Stimulated activated CD4-positive, alpha-beta T cell treated with anti-CD3 and anti-CD28 coated beads, TNF-alpha, amount 100 ng/mL, for 24 hours (primary cell): ENCODE measurements at places on chromosomes 6 and 20.
A peak's percentile ranks its signal among the peaks of the same experiment; 100 is the strongest.

DNA sequence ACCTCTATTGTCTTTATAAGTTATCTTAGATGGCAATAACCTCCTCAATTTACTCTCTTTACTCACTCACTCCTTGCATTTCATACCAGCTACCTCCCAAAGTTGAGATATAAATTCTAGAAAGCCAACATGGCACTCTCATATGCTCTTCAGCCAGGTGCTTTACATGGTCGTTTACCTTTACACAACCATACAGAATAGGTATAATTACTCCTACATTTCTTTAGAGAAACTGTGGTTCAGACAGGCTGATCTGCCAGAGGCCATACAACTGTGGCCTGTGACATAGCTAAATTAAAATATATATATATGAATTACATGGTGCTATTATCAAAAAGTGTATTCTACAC, 45.7 kb downstream of the HBS1L start:
- no peak for DNase-seq

GRCh38 chr6:21149470-21149869, 444.1 kb upstream of the SOX4 start:
- DNase-seq = no peak

GRCh38 chr20:20456741-20457140, 88.8 kb downstream of the INSM1 start:
- DNase-seq = no peak

DNA sequence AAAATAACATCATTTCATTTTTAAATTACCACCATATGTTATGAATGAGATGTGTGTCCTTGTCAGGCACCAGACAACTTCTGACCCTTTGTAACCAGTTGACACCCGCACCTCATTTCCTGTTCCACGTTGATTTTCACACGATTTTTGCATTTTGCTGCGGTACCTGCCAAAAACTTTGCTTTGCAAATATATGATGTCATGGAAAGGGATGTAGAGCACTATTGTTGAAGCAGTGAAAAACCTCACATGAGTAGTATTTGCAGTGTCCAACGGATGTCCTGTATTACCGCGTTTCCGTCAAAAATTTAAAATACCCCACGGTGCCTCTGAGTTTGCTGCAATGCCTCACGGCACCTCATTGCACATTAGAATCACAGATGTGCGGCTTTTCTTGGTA, 115.6 kb downstream of the MTHFD1L start:
- DNase-seq = no peak

DNA sequence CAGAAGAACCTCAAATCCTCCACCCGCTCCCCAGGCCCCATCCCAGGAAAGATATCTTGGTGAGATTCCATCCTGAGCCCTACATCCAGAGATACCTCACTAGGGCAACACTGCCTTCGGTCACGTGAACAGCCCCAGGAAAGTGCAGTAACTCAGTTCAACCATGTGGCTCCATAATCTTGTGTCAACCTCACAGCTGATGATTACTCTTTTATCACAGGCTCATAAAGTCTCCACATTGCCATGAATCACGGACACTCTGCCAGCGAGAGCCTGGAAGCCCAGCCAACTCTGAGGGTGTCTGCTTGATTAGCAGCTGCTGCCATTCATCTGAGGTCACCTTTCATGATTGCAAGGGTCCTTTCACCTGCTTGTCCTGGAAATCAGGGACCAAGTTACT, 175.8 kb upstream of the LRFN2 start:
- no peak for DNase-seq

DNA sequence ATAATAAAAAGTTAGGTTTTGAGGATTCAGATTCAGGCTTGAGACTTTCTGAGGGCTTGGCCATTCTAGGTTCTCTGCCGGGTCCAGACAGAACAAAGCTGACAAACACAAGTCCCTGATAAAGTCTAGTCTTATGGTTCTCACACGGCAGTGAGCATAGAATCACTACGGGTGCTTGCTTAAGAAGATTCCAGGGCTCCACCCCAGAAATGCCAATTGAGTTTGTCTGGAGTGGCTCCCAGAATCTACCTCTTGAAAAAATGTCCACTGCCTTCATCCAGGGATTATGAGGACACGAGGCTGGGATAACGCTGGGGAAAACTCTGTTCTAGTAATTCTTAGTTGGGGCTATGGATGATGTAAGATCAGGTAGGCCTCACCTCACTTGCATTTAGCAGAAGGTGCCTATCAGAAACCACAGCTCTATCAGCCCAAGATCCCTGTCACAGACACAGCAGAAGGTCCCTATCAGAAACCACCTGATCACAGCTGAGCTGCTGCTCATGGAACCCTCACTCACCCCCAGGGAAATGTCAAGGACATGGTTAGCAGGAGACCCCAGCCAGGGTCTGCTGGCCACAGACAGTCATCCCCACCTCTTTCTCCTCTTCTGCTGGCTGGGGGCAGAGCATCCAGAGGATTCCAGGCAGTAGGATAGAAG, 52.3 kb downstream of the RAB44 start:
- DNase-seq = no peak

DNA sequence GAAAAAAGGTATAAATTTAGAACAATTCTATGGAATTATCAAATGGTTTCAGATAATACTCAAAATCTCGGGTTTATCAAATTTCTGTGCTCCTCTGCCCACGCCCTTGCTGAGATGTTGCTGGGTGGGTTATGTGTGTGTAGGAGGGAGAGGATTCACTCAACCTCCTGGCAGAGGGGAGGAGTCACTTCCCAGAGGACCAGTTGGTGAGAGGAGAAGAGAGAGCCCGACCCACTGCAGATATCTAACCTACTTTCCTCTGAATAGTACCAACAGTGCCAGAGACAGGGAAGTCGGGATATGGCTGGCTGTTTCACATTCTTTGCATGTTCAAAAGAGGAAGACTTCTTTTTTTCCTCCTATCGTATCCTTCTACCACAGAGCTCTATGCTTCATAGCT, 187.1 kb upstream of the MAN1A1 start:
- no peak for DNase-seq

GRCh38 chr6:69105288-69105687, 470.2 kb downstream of the ADGRB3 start:
- DNase-seq = no peak

DNA sequence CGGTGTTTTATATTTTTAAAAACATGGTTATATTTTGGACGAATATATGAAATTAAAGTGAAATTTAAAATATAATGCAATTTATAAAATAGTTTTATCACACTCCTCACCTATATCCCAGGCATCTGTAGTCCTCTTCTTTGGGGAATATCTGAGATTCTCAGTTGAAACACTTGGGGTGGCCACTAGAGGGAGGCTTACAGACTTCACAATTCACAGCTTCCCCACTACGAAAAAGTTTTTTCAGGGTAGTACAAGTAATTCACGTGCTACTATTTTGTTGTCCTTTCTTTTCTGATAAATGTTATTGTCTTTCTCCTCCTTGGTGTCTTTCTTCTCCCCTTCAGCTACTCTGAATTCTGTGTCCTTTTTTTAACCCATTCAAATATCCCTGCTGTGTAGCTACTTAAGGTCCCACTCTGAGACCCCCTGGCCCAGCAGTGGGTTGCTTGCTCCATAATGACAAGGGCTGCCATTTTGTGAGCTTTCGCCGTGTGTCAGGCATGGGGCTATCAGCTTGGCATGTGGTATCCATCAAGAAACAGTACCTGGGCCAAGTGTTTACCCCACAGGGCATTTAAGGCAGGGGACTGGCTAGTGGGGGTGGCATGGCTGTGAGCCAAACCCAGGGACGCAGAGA, 43.6 kb upstream of the PHACTR3 start:
- DNase-seq = no peak

GRCh38 chr6:164069350-164069990, 655.0 kb downstream of the QKI start:
- DNase-seq = no peak

- no peak for DNase-seq
Observed at GRCh38 chr20:2459981-2460751, 10.4 kb downstream of the SNRPB start.

DNA sequence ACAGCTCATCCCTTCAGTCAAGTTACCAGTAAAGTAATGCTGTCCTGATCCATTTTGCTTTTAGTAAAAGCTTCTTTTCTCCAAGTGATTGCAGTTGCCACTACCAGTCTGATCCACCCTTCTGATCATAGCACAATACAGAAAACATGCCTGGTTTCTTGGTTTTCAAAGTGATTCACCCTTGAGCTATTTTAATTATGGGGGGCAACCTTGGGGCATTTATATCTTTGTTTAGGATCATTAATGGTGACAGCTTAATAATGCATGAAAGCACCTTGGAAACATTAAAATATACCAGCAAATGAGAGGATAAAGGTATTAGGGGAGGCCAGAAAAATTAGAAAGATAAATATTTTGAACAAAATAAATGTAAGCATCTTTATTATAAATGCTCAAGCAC, 38.4 kb downstream of the LRRC1 start:
- no peak for DNase-seq

DNA sequence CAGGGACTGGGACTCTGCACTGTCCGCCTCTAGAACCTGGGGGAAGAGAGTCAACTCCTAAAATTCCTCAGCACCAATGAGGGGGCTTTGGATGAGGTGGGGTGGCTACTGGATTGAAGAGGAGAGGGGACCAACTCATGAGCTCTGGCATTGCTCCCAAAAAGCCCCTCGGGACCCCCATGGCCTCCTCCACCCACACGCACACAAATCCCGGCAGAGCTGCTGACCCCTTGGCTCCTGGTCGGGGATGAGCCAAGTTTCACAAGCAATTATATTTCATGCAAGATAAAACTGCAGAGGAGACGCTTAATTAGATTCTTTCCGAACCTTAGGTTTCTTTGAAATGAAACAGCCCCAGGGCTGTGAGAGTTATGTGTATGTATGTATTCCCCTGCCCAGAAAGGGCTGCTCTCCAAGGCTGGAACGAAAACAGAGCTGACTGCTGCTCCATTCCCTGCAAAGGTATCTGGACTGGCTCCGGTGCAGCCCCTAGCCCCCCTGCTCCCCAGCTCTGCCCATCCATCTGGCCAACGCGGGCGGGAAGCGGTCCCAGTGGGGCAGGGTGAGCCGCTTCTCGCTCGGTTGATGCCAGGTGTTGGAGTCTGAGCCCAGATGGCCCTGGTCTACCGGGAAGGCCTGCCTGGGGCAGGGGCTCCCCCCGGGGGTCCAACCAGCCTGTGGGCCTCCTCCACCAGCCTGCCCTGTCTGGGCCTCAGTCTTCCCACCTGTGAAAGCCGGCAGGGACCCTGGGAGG, 46.8 kb upstream of the STX16 start:
- no peak for DNase-seq

DNA sequence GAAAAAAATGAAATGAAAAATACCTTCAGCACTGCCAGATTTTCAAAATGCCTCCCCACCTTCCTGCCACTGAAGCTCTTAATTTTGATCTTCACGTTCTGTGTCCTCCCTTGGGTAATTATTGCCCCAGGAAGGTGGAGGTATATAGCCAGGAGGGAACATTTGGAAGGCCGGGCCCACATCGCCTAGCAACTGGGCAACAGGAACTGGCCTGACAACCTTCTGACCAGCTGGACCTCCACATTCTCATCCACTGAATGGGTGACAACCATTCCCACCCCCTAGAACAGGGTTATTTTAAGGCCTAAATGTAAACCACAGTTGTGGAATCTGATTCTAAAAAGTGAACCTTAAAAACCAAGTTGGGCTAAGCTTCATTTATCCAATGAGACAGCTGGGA, 3.2 kb downstream of the RRBP1 start:
- DNase-seq = no peak

DNA sequence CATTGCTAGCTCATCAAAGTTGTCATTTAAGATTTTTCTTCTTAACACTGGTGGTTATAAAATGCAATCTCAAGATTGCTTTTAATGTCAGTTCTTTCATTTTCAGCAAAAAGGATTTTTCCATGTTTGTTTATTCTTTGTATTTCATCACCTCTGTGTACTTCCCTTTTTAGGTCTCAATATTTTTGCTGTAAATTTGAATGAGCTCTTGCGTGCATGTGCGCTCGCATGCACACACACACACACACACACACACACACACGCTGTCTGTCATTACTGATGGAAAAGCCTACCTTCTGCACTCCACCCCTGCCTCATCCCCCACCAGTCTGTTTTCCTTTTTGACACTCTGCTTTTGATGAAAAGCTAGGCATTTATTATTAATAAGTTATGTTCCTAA, 85.3 kb upstream of the FYN start:
- no peak for DNase-seq

- DNase-seq = no peak
Observed at GRCh38 chr20:63692436-63693082, 3.9 kb upstream of the TNFRSF6B start.

GRCh38 chr6:105601541-105602236, 198.8 kb upstream of the PREP start:
- DNase-seq = peak; percentile 27

- DNase-seq = no peak
Observed at GRCh38 chr20:36541227-36541767, at the start of gene MYL9. Gene MYL9, plus strand, starts transcription at chr20:36541519. Its CDS starts 3,366 bp downstream, at chr20:36544885.

GRCh38 chr6:159842035-159842434, 42.0 kb downstream of the PNLDC1 start:
- DNase-seq = no peak

- DNase-seq = no peak
Observed at GRCh38 chr6:101689695-101690094, 296.2 kb downstream of the GRIK2 start.

DNA sequence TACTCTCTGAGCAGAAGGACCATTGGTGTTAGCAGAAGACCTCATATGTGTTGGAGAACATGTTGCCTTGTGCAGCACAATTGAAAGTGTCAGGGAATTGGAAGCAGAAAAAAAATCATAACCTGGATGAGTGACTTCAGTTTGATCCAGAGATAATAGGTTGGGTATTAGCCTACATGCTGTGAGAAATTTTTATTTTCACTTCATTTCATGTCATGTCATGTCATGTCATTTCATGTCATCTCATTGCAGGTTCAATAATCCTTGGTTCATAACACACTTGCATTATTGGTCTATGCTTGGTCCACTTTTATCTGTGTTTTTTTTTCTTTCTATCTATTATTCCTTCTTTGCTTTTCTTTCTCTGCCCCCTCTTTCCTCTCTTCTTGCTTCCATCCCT, 34.3 kb downstream of the AKAP7 start:
- DNase-seq = no peak

GRCh38 chr20:38350879-38351775, 4.8 kb downstream of the LBP start:
- DNase-seq = no peak

DNA sequence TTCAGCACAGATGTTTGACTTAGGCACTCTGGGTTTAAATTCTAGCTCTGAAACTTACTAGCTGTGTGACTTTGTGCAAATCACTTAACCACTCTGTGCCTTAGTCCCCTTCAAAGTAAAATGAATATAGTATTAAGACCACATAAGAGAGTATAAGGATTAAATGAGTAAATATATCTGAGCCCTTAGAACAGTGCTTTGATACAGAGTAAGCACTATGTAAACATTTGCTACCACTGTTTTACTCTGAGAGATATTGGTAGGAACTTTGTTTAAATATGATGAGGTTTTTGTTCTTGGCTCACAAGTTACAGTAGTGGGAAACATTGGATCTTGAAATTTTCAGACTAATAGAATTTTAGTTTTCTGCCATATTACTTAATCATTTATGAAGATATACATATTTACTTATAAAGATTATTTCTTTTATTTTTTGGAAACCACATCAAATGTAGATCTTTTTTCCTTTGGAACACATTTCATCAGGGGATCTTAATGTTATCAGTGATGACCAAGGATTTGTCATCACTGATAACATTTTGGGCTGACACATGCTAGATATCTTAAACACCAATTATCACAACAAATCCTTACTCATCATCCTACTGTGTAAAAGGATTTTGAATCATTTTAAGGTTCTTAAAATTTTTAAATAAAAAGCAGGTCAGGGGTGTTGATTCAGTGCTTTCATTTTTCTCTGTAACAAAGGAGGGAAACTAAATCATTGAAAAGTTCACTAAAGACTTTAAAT, 226.2 kb downstream of the EYA4 start:
- DNase-seq = no peak
